ENCODE measurements at places on chromosomes 4 and X.

DNA sequence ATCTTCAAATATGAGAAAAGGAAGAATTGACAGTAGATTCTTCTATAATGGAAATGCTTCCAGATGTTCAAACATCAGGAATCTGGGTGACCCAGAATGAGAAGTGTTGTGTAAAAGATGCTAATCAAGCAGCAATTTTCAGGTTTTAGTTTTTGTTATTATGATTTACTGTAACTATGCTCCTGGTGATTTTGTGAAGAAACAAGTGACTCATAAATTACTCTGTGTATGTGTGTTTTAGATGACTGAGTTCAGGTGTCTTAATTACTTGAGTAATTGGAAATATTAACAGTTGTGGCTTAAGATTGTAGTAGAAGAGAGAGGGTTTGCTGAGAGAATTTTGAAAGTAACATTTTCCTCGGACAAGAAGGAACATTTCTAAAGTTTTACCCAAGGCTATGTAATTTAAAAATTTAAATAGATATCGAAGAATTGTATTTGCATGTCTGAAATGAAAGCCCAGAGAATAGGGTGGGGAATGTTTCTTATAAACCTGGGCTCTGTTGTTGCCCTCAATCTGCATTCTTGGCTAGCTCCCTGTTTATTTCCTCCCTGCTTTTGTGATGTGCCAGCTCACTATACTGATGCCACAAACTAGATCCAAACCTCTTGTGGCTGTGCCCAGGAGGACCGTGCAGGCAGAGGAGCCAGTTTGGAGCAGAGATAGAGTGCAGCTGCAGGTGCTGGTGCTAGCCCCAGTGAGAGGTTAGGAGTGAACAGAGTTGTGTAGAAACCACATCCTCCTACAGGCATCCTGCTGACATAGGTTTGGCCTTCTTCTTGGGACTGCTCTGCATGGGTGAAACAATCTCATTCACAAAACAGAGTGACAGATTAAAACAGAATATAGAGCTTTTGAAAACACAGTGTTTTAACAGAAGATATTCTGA lies 25.4 kb upstream of the TNIP3 start:
- DNase-seq = no peak

GRCh38 chr4:78439328-78439727 lies 112.2 kb upstream of the ANXA3 start:
- DNase-seq = no peak

DNA sequence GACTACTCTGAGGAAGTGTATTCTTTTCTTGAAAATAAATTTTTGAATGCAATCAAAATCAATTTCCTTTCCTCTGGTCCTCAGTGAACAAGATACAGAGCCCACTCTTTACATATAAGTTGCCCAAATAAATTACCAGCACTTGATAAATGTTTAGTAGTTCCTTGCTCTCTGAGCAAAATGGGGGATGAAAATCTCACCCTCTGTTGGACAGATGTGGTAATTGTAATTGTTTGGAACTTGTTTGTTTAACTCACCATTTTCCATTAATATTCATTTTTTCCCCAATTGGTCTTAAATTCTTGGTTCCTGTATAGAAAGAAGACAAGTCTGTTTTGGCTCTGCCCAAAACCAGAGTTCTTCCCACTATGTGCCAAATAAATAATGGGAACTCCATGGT lies 146.3 kb downstream of the LDB2 start:
- no peak for DNase-seq

DNA sequence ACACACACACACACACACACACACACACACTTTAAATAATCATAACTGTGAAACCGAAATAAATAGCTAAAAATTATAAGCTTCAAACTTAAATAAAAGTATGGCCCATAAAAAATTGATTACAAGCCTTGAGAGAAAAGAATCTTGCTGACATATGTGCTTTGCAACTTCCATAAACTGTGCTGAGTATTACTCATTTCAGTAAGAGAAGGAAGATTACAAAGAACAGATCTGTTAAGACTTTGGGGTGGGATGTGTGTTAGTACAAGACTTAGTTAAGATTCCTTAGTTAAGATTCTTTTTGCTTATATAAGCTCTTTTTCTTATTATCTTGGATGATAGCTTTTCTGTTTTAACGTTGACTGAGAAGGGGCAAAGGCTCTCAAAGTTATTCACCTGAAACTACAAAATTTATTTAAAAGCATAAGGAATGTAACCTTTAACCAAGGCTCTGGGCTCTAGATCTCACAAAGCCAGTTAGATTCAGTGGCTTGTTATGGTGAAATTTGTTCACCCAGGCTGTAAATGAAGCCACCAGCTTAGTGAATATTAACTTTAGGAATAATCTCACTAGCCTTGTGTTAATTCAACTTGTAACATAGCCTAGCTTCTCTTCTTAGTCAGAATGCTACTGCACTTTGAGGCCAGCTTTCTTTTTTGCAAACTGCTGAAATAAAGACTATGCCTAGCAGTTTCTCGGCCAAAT lies 58.2 kb downstream of the ARSJ start:
- DNase-seq = no peak

GRCh38 chr4:8916906-8917305 lies 45.3 kb upstream of the HMX1 start:
- no peak for DNase-seq

DNA sequence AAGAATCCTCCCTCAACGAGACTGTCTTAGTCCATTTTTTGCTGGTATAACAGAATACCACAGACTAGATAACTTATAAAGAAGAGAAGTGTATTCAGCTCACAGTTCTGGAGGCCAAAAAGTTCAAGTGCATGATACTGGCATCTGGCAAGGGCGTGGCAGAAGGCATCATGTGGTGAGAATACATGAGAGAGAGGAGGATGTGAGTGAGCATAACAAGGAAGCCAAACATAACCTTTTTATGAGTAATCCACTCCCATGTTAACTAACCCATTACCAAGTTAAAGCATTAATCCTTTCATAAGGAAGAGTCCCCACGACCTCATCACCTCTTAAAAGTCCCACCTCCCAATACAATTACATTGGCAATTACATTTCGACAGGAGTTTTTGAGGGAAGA lies 504.6 kb downstream of the IQCM start:
- DNase-seq = no peak

- no peak for DNase-seq
Observed at GRCh38 chr4:141388481-141388880, 167.8 kb downstream of the ZNF330 start.

DNA sequence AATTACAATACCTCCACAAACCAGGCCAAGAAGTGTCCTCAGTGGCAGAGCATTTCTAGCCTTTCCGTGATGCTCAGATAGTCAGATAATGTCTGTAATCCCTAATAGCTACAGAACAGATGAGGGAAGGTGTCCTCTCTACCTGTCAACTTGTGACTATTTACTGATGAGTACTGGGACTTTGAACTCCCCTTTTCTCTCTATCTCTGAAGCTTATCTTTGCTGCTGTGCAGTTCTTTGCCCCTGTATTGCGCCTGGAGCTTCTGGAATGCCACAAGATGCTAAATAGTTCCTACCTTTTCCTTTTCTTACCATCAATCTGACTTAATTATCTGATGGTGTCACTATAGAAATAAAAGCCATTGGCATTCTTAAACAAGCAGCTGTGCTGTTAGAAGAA lies 30.5 kb downstream of the FGF2 start:
- DNase-seq = no peak

GRCh38 chr4:17780501-17781299 lies 721 bp downstream of the FAM184B start:
- DNase-seq = no peak

GRCh38 chr4:87973283-87974169 lies 2.0 kb upstream of the SPP1 start:
- peak; percentile 66 for DNase-seq

DNA sequence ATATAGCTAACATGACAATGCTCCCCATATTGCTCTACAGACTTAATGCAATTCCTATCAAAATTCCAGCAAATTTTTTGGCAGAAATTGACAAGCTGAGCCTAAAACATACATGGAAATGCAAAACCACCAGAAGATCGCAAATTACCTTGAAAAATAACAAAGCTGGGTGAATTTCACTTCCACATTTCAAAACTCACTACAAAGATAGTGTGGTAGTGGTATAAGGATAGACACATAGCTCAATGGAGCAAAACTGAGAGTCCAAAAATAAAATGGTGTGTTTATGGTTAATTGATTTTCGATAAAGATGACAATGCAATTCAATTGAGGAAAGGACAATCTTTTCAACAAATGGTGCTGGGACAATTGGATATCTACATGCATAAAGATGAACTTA lies 65.8 kb downstream of the SLC9A7 start:
- DNase-seq = no peak
